ENCODE measurements at places on chromosomes 6 and 20.
A peak's percentile ranks its signal among the peaks of the same experiment; 100 is the strongest.

- DNase-seq = no peak
Measured at GRCh38 chr6:117505311-117505710, 22.8 kb downstream of the DCBLD1 start.

DNA sequence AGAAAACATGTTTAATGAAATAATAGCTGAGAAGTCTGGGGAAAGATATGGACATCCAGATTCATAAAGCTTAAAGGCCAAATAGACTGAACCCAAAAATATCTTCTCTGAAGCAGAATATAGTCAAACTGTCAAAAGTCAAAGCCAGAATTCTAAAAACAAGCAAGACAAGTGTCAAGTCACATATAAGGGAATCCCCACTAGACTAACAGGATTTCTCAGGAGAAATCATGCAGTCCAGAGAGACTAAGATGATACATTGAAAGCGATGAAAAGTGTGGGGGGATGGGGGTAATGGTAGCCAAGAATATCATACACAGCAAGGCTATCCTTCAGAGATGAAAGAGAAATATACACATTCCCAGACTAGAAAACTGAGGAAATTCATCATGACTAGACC is 112.4 kb upstream of the RUNX2 start:
- no peak for DNase-seq

- no peak for DNase-seq
Measured at GRCh38 chr6:169162752-169163407, 90.8 kb downstream of the THBS2 start.

DNA sequence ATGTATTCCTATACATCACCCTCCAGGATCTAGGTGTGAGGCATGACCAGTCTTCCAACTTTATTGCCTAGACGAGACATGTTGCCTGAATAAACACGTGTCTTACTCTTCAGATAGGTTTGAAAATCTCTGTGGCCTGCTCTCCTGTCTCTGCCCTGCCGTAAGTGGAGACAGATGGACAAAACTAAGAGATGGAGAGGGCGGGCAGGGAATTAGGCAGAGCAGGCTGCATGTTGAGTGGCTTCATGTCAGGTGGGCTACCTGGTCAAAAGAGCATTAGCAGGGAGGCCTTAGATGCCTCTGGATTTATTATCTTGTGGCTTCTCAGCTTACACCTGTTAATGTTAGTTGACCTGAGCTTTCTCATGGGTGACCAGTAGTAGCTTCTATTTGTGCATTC is 59.0 kb upstream of the TULP4 start:
- DNase-seq = no peak

- DNase-seq = no peak
Measured at GRCh38 chr6:85406641-85407075, 43.2 kb upstream of the NT5E start.

- DNase-seq = no peak
Measured at GRCh38 chr6:161169035-161169434, 104.8 kb downstream of the AGPAT4 start.

GRCh38 chr20:25257756-25258475 is 10.0 kb downstream of the PYGB start:
- no peak for DNase-seq

DNA sequence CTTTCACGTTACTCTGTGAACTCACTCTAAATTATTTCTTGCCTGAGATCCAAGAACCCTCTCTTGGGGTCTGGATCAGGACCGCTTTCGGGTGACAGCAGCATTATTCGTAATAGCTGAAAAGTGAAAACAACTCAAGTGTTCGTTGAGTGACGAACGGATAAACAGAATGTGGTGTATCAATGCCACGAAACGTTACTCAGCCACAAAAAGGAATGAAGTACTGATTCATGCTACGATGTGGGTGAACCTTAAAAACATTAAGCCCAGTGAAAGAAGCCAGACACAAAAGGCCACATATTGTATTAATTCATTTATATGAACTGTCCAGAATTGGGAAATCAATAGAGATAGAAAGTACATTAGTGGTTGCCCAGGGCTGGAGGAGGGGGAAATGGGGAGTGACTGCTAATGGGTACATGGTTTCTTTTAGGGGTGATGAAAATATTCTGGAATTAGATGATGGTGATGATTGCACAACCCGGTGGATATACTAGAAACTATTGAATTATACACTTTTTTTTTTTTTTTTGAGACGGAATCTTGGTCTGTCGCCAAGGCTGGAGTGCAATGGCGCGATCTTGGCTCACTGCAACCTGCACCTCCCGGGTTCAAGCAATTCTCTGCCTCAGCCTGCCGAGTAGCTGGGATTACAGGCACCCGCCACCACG is 8.4 kb downstream of the PTGIS start:
- DNase-seq = no peak

DNA sequence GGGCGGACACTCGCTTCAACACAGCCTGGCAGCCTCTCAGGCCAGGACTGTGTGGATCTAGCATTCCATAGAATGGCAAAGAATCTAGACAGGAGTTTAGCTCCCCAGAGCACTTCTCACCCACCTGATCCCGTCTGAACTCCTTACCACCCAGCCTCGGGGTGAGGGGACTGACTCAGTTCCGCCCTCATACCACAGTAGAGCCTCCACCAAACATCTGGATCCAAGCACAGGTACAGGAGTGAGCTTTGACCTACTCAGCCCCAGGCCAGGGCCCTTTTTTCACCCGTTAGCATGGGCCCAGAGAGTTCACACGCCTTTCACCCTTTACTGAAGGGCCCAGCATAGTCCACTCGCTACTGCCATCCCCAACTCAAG is 715 bp downstream of the PSMF1 start:
- no peak for DNase-seq

- peak; percentile 43 for DNase-seq
Measured at GRCh38 chr20:63969838-63970713, at the start of gene ZNF512B. TSS of gene ZNF512B (minus strand) at chr20:63969930. CDS start at chr20:63967950, 1,980 bp downstream.

DNA sequence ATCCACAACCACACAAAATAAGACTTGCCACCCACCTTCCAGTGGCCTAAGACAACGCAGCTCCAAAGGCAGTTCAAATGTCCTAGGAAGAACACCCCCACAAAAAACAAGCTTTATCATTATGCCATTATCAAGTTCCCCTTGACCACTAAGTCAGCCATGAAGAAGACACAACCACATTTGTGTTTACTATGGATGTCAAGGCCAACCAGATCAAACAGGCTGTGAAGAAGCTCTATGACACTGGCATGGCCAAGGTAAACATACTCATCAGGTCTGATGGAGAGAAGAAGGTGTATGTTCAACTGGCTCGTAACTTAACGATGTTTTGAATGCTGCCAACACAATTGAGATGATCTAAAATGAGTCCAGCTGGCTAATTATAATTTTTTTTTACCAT is 26.1 kb downstream of the SEC63 start:
- DNase-seq = no peak

GRCh38 chr20:50308513-50309279 is 118.1 kb downstream of the CEBPB start:
- DNase-seq = peak; percentile 75

- DNase-seq = no peak
Measured at GRCh38 chr6:158387036-158387435, 74.8 kb downstream of the TULP4 start.

- no peak for DNase-seq
Measured at GRCh38 chr6:131112249-131112648, 23.0 kb upstream of the AKAP7 start.

DNA sequence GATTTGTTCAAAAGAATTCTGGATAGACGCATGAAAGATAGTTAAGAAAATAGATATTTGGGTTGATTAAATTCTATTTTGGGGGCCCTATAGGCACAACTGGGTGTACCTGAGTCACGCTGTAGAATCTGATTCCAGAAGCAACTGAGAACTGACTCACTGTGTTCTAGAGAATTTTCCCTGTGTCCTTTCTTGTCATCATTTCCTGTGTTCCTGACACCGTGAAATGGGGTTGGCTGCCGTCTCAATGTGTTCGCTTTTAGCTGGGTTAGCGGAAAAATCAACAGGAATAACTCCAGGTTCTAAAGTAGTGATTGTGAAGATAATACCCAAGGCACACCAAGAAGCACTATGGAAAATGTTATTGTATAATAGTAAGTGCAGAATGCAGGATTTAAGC is 5.0 kb downstream of the GCNT2 start:
- DNase-seq = no peak

DNA sequence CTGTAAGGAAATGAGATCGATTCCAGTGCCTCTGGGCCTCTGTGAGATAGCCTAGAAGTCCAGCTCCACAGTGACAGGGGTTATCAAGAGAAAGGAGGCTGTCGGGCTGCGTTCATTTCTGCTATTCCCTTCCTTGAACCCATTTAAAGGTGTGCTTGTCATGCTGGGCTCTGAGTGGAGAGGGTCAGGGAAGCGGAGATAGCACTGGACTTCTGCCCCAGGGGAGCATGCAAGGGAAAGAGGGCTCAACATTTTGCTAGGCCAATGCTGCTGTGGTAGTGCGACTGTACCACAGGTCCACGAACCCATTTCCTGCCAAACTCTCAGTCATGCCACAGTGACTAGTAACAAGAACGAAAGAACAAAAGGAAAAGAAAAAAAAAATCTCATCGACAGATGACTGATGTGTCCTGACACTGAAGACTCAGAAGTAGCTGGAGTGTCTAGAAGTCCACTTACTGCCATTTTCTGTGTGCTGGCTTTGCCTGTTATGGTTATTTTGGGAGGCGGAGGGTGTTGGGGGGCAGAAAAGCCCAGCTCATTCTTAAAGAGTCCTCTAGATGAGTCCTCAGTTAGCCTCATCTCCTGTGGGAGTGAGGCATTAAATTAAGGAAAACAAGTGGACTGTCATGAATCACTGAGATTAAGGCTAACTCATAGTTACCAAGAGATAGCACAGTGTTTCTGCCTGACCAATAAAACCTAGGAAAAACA is 8.1 kb downstream of the NEDD9 start:
- no peak for DNase-seq

DNA sequence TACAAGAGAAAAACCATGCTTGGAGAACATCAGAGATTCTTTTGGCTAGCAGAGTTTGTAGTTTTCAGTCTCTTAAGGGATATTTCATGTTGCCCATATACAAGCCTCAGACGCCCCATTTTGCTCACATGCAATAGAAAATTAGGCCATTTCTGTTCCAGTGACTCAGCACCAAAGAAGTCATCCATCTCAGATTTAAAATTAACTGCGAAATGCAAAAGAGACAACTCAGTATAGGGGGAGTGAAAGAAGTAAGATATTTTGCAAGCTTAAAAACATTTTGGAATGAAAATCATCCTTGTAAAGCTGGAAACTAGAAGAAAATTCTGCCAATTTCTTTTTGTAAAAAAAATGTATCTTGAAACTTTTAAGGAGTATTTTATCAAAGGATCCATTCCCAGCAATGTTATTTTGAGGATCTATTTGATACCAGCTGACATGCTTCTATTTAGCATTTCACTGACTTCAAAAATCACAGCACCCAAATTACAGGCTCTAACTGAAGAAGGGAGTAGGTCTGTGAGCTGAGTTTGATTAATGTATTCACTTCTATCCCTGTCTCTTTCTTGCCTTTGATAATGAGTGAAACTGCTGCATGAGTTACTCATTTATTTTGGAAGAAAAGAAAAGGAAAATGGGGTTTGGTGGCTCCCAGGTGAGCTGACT is 223.7 kb upstream of the SULF2 start:
- DNase-seq = no peak

DNA sequence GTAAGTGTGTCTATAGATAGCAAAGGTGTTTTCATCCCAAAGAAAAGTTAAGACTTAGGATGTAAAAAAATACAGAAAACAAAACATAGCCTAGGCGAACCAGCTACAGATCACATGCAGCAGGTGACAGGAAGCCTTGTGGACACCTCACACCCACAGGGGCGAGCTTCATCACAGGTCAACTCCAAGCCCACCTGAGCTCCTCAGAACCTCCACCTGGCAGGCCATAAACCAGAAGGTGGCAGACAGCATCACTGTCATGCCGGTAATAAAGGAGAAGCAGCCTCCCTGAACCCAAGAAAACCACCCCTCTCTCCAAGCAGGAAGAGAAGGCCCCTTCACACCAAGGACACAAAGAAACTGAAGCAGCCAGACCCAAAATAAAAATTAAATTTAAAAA is 1.0 kb downstream of the RALGAPA2 start:
- DNase-seq = peak; percentile 47

GRCh38 chr6:141677598-141678211 is 455.0 kb upstream of the GJE1 start:
- DNase-seq = no peak

DNA sequence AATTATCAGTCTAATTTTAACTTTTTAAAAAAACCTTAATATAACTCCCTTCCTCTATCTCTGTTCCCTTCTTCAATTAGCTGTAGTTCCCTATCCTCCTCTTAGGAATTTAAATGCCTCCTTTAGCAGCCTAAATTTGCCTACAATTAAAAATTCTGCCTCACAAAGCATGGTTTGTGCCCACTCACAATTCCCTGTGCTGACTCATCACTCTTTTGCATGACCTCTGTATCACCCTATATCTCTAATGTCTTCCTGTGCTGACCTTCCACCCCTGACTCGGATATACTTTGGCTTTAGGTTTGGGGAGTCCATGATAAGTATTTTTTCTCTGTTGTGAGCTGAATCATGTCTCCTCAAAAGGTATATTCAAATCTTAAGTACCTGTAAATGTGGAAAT is 253.6 kb downstream of the RNF144B start:
- DNase-seq = no peak

GRCh38 chr20:56422824-56423189 is 10.7 kb downstream of the CASS4 start:
- DNase-seq = no peak

DNA sequence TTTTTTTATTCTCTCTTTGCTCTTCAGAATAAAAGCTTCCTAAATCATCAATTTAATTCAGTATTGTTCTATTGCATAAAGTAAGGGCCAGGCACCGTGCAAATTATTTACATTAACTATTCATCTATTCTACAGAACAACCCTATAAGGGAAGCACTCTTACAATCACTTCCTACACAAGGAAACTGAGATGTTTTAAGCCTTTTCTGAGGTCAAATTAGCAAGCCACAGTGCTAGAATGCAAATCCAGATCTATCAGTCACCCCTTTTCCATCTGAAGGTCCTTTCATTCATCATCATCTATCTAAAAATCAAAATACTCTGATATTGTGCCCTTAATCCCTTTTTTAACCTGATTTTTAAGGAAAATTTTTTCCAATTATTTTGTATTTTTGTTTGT is 31.2 kb downstream of the FRK start:
- no peak for DNase-seq

- DNase-seq = no peak
Measured at GRCh38 chr6:90420500-90420899, 123.9 kb upstream of the BACH2 start.

GRCh38 chr6:142725024-142725770 is 219.8 kb downstream of the HIVEP2 start:
- peak; percentile 46 for DNase-seq

DNA sequence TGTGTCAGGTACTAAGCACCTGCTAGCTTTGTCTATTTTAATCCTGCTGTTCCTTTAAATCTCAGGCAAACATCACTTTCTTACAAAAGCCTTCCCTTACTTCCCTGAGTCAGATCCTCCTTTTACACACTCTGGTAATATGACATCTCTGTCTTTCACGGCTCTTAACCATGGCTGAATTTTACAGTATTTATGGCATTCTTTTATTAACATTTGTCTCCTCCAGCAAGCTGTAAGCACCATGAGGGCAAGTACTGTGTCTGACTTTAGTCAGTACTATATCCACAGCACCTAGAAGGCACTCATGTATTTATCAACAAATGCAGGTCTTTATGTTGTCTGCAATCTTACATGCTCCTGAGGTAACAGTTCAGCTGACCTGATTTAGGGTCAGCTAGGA is 33.7 kb upstream of the HBS1L start:
- peak; percentile 5 for DNase-seq

GRCh38 chr6:72950114-72950860 is 275.0 kb downstream of the KHDC1L start:
- DNase-seq = no peak

GRCh38 chr20:39258253-39258652 is 296.1 kb downstream of the DHX35 start:
- DNase-seq = no peak

GRCh38 chr6:144334150-144334708 is 49.1 kb downstream of the UTRN start:
- DNase-seq = no peak

Data from HL-60 (cell line).